ENCODE measurements at places on chromosomes 12 and 14.

DNA sequence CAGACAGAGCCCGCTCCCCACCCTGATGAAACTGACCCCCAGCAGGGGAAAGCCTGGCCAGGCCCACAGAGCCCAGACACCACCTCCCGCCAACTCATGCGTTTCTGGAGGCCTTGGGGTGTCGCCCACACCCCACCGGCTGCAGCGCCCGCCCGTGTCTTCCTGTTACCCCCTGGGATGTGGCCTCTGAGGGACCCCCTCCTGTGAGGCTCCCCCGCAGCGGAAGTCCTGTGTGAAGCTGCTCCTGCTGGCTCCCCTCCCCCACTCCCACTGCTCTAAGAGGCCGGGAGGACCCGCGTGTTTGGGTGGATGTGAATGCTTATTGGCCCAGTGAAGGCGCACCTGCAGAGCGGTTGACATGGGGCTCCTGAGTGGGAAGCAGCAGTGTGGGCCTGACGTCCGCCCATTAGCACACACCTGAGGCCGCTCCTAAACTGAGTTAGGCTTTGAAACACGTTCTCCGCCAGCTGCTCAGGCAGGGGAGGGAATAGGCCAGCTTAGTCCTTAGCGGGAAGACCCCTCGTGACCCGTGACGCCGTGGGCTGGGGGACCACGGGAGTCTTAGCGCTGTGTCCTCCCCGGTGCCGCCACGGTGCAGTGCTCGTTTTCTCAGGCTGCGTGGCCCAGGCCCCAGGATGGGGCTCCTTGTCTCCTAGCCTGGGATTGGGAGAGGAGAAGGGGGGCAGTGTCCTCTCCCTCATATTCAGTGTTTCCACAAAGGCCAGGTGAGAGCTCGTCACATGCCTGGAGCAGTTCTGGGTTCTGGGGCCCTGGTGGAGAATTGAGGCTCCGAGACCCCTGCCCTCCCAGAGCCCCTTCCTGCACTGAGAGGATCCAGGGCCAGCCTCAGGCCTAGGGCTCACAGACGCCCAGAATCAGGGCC is 323.4 kb upstream of the SFSWAP start:
- no peak for DNase-seq

GRCh38 chr12:129659961-129660622 is 243.7 kb downstream of the TMEM132D start:
- peak; percentile 73 for DNase-seq

DNA sequence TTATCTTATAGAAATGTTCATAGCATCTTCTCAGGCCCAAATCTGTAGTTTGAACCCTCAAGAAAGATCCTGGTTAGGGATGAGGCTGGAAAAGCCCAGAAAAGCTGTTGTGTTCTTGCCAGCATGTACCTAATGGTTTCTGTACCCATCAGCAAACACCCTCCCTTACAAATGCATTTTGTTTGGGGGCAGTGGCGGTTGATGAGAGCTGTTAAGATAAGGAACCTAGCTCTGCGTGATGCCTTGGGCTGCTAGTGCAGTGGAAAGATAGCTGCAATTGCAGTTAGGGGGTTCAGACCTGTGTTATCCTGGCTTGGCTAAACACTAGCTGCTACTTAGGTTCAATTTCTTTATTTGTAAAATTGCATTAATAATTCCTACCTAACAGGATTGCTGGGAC is 3.6 kb downstream of the TPH2 start:
- DNase-seq, result no peak

- DNase-seq, result no peak
Observed at GRCh38 chr14:80751285-80751684, 190.3 kb downstream of the CEP128 start.

DNA sequence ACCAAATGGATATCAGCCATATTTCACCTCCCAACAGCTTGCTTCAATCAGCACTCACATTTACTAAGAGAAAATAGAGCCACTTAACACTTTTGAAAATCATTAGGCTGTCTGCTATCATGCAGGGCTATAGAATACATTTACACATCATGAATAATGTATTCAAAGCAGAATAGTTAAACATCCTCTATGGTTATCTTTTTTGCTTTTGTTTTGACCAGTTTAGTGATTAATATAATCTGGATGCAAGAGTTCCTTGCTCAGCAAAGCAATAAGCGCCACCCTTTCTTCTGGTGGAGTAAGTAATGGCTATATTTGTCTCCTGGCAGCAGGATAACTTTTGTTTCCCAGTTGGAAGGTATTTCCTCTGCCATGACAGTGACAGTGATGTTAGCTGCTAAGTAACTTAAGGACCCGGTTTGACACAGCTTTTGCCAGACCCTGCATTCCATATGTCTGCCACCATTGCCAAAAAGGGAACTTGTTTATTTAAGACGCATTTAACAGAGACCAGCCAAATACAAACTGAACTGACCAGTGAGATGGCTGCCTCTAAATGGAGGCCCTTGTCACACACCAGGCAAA is 70.3 kb upstream of the NR2C1 start:
- no peak for DNase-seq

DNA sequence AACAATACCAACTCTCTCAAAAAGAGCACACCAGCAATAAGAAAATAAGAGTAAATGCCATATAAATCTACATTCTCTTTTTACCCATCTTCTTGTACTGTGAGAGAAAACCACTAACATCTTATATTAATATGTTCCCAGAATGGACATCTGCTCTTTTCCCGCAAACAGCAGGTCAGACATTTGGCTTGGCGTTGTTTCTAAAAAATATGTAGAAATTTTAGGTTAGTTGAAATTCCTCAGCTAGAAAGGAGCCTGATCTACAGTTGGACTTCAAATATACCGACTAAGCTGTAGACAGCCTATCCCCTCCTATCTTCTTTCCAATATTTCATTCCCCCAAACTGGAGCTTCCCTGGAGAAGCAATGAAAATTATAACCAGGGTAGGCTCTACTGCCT is 88.7 kb downstream of the PPP2R5E start:
- peak; percentile 43 for DNase-seq

- no peak for DNase-seq
Observed at GRCh38 chr12:119807380-119807779, 69.7 kb downstream of the CIT start.

- no peak for DNase-seq
Observed at GRCh38 chr14:70114621-70115156, 74.1 kb downstream of the SLC8A3 start.

GRCh38 chr12:88472775-88473174 is 107.5 kb downstream of the KITLG start:
- peak; percentile 61 for DNase-seq

DNA sequence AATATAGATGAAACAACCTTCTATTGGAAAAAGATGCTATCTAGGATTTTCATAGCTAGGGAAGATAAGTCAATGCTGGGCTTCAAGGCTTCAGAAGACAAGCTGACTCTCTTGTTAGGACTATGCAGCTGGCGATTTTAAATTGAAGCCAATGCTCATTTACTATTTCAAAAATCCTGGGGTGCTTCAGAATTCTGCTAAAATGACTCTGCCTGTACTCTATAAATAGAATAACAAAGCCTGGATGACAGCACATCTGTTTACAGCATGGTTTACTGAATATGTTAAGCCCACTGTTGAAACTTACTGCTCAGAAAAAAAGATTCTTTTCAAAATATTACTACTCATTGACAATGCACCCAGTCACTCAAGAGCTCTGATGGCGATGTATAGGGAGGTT is 155.1 kb downstream of the PIK3C2G start:
- no peak for DNase-seq

- DNase-seq, result peak; percentile 76
Observed at GRCh38 chr14:76257111-76257803, 105.5 kb downstream of the GPATCH2L start.

GRCh38 chr14:102819176-102819628 is 42.0 kb downstream of the TRAF3 start:
- DNase-seq, result no peak

- DNase-seq, result no peak
Observed at GRCh38 chr14:96564389-96564788, 62.2 kb downstream of the PAPOLA start.

DNA sequence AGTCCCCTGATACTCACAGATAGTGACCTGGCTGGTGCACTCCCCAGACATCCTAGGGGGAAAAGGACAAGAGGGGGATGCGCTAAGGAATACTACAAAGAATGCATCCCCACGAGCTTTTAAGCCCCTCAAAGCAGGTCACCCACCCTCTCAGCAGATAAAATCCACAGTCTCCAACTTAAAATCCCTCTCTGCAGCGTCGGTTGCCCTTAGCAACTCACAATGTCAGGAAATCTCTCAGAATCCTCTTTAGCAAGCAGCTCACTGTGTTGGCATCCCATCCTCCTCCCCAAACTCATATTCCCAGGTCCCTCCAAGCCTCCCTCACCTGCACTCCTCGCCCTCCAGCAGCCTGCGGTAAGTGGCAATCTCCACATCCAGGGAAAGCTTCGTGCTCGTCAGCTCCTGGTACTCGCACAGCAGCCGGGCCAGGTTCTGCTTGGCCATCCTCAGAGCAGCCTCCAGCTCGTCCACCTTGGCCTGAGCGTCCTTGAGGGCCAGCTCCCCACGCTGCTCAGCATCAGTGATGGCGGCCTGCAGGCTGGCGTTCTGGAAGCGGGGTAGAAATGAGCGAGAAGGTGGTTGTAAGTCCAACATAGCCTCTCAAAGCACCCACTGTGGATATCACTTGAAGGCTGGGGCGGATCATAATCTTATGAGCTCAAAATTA is 5.5 kb upstream of the KRT79 start:
- no peak for DNase-seq

DNA sequence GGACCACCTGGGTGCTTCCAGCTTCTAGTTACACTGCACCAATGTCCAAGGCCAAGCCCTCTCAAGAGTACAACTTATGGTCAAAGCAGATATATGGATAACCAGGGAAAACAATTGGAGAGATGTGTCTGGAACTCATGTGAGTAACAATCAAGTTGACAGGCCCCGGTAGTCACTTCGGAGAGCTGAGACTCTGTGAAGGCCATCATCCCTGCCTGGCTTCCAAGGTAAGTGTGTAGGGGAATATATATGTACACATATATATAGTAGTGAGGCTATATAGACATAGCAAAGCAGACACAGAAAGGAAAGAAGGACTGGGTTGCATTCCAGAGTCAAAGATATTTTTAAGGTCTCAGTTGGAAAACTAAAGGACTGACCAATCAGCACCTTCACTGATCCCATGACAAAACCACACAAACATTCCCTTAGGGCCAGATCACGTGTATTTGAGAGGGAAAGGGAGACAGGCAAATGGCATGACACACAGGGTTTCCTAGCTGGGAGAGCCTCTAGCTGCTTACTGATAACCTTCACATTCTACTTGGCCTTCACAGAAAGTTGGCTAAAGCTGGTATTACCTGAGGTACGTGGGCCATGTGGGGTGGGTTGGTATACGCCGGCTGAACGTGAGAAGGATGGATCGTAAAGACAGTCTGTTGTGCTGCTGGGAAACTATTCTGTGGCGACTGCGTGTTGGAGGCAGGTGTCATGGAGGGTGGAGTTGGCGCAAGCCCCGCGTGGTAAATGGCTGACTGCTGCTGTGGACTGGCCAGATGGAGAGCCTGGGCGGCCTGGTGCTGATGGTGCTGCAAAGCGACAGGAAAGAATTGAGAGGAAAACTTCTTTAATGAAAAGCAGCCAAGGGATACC is 50.0 kb downstream of the SH2B3 start:
- peak; percentile 64 for DNase-seq

DNA sequence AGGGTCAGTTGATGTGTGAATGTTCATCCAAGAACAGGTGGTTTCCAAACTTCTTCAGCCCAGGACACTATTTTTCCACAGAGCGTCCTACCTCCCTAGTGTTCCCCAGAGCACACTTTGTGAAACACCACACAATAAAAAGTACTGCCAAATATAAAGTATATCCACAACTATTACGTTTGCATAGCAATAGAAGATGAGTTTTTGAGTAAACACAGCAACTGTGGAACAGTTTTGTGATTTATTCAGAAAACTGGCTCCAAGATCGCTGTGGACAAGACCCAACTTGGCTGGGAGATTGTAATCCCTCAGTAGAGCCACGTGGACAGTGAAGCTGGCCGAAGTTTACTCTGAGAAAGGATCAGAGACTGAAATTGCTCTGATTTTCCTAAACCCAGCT is 14.5 kb upstream of the MAP1LC3B2 start:
- DNase-seq, result no peak

DNA sequence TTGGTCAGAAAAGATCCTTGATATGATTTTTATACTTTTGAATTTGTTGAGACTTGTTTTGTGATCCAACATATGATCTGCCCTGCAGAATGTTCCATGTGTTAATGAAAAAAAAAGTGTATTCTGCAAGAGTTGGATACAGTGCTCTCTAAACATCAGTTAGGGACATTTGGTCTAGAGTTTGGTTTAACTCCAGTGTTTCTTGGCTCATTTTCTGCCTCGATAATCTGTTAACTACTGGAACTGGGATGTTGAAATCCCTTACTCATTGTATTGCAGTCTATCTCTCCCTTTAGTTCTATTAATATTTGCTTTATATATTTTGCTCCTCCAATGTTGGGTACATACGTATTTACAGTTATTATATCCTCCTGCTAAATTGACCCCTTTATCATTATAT is 18.3 kb upstream of the TXNRD1 start:
- peak; percentile 28 for DNase-seq

GRCh38 chr12:124625867-124626675 is 58.7 kb upstream of the NCOR2 start:
- peak; percentile 73 for DNase-seq

DNA sequence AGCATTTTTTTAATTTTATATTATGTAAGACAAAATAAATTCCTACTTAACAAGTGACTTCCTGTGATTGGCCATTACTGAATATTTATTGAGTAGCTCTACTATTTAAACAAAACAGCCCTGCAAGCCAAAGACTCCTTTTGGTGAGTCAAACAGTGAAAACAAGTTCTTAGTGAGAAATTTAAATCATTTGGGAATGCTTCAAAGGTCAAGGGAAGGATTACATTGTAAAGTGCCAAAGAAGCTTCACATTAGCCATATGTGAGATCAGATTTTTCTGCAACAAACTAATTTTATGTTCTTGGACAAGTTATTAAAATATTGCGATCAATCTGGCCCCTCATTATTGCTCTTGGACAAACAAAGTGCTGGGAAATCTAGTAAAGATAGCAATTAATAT is 795.4 kb upstream of the MGAT4C start:
- peak; percentile 5 for DNase-seq

DNA sequence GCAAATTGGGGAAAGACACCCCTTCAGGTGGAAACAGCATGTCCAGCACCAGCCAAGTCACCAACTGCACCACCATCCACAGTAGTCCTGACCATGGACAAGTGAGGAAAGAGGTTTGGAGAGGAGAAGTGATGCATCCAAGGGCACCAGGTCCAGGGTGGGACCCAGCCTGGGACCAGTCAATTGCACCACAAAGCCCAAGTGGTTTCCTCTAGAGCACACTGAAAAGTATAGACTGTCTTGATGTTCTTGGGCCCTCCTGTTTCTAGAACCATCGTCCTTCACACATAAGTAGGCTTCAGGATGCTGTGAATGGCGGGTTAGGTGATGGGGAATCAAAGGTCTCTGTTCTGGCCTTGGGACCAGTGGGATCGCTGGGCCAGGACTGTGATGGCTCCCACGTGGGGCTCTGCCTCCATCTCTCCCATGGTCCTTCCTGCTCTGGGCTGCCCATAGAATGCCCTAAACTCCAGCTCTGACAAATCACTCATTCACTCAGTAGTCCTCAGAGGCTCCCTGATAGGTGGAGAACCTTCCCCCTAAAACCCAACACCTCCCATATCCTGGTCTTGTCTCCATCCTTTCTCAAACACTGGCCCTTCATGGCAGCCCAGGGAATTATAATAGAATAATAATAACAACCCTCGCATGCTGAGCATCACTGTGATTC is 9.2 kb downstream of the KRT79 start:
- DNase-seq, result no peak
